ENCODE measurements at places on chromosomes 7 and 10.
A peak's percentile ranks its signal among the peaks of the same experiment; 100 is the strongest.

GRCh38 chr7:111264111-111264868 is 173.4 kb downstream of the LRRN3 start:
- DNase-seq: no peak

GRCh38 chr7:12570168-12570533 is 369 bp upstream of the SCIN start:
- peak; percentile 16 for DNase-seq

GRCh38 chr10:1738950-1739349 is 1.6 kb upstream of the ADARB2 start:
- DNase-seq: no peak

GRCh38 chr10:29386342-29386999 is 97.6 kb downstream of the LYZL1 start:
- DNase-seq: peak; percentile 33

DNA sequence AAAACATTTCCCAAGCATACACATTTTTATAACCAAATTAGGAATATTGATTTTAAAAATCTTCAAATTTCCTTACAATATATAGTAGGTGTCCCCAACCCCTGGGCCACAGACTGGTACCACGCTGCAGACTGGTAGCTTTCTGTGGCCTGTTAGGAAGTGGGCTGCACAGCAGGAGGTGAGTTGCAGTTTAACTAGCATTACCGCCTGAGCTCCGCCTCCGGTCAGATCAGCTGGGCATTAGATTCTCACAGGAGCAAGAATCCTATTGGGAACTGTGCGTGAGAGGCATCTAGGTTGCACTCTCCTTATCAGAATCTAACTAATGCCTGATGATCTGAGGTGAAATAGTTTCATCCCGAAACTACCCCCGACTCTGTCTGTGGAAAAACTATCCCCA is 62.1 kb downstream of the ZWINT start:
- DNase-seq: no peak

DNA sequence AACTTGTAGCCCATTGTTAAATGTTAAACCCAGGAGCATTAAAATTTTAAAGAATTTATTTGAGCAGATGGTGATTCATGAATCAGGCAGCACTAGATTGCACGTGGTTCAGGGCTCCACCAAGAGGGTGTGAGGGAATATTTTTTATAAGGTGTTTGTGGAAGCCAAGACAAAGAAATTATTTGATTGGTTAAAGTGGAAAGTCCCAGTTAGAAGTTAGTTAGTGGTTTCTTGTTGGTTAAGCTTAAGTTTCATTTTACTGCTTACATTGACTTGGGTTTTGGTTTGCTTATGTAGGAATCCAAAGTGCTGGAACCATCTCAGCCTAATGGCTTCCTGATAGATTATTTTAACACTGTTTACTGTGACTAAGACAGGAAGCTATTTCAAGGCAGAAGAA is 906.2 kb downstream of the LRMDA start:
- no peak for DNase-seq

GRCh38 chr7:123608991-123609882 is 7.6 kb downstream of the ASB15 start:
- DNase-seq: no peak

- no peak for DNase-seq
These were observed 78.9 kb downstream of the ANK3 start for GRCh38 chr10:60310740-60311139.

GRCh38 chr7:93836116-93836515 is 54.4 kb downstream of the TFPI2 start:
- DNase-seq: no peak

DNA sequence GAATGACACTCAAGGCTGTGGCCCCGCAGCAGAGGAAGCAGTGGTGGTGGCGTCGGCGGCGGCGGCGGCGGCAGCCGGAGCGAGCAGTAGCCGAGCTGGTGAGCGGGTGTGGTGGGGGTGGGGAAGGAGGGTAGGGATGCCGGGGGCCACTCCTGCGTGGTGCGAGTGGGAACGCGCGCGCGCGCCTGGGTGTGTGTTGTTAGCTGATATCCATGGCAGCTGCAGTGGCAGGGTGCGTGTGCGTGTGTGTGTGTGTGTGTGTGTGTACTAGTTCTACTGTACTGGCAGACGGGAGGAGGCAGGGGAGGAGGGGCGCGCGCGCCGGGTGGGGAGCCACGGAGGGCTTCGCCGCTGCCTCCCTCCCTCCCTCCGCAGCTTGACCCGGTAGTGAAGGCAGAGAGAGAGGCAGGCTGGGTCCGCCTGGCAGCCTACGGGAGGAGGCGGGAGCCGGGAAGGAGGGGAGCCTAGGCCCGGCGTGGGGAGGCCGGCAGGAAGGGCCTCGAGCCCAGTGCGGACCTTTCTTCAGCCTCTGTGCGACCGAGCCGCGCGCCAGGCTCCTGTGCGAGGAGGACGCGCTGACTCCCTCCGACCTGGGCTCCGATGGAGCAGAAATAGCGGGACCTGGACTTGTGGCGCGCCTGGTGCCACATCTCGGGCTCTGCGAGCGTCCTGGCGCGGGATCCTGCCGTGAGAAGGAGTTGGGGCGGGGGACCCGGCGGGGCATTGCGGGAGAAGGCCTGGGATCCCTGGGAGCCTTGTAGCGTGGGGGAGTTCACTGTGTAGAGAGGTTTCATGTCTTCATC is at the start of gene MAGI2:
TSS of gene MAGI2 (minus strand) at position 110 of the 803 bp plus-strand sequence. CDS start 347 bp downstream, outside the sequence.
- peak; percentile 13 for DNase-seq

- DNase-seq: no peak
These were observed 15.8 kb downstream of the CALD1 start for GRCh38 chr7:134795231-134795630.

DNA sequence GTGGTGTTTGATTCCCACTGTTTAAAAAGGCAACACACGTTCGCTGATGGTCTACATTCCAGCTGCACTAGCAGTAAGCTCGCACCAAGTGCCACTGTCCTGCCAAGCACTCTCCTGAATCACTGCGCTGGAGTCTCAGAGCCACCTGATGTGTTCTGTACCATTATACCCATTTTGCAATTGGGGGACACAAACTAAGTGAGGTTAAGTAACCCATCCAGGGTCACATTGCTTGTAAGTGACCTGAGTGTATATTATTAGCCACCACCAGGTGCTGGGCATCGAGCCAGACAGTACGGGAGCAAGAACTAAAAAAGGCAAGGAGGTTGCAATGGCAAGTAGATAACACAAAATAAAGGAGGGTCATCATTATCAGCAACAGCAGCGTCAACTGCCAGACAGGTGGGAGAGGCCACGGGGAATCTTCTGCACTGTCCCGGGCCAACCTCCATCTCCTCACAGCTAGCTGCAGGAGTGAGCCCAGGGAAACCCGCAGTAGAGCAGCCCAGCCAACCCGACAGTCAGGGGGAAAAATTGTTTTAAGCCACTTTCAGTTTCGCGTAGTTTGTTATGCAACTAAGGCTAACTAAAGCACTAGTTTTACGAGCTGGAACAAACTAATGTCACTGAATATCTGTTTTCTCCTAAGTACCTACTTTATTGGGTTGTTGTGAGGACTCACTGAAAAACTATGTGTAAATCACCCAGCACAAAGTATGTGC is 712 bp upstream of the CPVL start:
- no peak for DNase-seq

- DNase-seq: no peak
These were observed 19.3 kb upstream of the RPA3 start for GRCh38 chr7:7737674-7738073.

DNA sequence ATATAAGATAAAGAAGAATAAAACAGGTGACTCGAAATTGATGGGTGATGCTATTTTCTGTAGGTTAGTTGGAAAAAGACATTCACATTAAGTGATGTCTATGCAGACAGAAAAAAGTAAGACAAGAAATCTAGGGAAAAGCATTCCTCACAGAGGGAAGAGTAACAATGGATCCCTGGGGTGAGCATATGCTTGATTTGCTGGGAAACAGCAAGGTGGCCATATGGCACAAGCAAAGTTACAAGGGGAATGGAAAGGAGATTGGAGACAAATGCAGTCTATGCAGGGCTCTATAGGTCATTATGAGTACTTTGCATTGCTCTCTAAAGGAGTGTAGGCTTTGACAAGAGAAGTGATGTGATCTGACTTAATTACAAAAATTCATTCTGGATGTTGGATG is 90.9 kb upstream of the ZNF804B start:
- DNase-seq: no peak

DNA sequence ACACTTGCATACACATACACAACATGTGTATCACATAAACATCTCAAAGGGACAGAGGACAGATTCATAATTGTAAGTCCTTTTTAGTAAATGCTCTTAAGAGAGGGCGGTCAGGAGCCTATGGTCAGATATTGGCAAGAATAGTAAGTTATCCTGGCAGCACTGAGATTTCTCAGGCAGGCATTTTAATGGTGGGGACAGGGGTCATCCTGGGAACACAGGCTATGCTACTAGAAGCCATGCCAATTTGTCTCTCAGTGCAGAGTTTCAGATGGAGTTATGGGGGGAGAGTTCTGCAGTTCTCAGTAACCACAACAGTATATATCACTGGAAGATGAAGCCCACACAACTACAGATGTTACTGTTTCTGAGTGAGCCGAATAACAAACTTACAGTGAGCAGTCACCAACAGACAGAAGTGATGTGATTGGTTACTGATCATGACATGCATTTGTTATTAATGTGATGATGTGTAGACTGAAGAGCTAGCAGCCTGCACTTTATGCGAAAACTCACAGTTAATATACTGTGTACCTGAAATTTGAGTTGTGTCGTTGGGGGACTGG is 16.4 kb downstream of the ZNF487 start:
- peak; percentile 14 for DNase-seq

- peak; percentile 52 for DNase-seq
These were observed 613 bp downstream of the USP6NL start for GRCh38 chr10:11610826-11611247.

GRCh38 chr10:80458638-80459037 is 4.5 kb downstream of the TSPAN14 start:
- no peak for DNase-seq
